ENCODE measurements at places on chromosomes 1 and 21.

DNA sequence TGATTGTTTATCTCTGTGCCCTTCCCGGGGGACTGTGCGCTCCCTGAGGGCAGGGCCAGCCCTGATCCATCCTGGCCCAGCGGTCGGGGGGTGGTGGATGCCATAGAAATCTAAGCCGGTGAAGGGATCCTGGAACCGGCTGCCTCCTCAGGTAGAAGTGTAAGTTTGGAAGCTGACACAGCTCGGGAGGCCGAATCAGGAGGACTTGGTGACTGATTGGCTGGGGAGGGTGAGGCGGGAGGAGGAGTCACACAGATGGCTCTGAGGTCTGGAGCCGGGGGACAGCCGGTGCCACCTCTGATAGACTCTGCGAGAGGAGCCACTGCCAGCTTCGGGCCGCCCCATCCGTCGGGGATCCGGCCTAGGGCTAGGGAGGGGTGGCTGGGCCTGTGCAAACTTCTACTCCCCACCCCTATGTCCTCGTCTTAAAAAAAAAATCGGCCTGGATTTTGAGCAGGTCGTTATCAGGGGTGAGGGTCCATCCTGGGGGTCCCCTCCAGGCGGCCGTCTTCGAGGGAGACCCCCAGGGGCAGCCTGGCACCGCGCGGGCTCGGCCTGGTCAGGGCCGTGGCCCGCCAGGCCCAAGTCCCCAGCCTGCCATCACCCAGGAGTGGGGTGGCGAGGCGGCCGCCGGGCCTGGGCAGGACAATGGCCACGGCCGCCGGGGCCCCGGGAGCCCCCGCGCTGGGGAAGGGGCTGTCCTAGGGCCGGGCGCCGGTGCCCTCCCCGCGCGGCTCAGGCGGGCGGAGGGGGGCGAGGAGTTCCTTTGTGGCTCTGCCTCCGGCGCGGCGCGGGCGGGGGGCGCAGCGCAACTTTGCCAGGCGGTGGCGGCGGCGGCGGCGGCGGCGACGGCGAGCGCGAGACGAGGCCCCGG lies 708 bp upstream of the ZNF362 start:
- no peak for DNase-seq

- DNase-seq: peak; percentile 91
Observed at GRCh38 chr1:15833069-15833679, 14.3 kb upstream of the SPEN start.

DNA sequence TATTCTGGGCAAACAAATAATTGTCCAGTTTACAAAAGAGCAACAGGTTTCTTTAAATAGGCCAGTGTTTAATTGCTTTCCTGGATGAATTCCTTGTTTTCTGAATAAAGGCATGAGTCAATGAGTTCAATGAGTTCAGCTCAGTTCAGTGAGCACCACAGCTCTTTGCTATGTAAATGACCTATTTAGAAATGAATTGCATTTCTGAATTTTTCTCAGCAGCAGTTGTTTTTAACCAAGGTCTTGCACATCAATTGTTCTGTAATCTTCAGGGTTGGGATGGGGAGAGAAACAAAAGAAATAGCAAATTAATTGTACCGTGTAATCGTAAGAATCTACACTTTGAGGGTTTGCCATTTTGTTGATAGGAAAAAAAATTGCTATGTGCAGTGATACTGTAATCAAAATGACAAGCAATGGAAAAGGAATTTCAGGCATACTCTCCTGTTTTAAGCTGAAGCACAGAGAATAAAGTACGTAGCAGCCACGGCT lies 45.7 kb downstream of the MIS18A start:
- DNase-seq: peak; percentile 16

GRCh38 chr1:170498876-170499275 lies 33.1 kb upstream of the GORAB start:
- DNase-seq: no peak

DNA sequence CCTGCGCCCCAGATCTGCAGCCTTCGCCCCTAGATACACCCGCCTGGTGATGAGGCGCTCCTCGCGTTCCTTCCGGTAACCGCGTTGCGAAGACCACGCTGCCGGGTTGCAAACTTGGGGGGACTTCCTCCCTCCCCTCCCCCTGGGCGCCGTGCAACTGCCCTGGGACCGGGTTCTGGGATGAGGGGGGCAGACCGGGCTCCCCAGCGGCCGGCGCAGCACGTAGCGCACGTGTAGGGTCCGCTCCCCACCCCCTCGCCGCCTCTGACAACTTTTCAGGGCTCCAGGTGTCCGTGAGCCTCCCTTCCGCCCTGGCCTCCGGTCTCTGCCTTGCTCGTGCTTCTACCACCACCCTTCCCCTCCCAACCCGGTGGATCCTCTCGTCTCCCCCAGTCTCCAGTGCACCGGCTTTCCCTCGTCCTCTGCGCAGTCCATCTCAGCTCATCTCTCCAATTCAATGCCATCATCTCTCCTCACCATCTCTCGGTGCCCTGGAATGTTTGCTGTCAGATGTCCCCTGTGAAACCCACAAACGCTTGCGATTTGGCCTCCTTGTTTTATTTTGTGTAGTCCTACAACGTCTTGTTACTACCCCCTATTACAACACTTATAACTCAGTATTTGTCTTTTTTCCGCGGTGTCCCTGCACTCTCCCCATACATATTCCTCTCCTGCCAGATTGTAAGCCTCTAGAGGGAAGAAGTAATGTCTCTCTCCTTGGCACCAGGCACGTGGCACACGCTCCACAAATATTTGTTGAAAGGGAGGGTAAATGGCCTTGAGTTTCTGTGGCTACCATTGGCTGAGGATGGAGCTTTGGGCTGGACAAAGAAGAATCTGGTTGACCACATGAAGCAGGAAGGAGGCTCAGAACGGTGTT lies 782 bp downstream of the PCAT6 start:
- no peak for DNase-seq

- DNase-seq: no peak
Observed at GRCh38 chr1:166977951-166978350, 2.6 kb upstream of the ILDR2 start.

DNA sequence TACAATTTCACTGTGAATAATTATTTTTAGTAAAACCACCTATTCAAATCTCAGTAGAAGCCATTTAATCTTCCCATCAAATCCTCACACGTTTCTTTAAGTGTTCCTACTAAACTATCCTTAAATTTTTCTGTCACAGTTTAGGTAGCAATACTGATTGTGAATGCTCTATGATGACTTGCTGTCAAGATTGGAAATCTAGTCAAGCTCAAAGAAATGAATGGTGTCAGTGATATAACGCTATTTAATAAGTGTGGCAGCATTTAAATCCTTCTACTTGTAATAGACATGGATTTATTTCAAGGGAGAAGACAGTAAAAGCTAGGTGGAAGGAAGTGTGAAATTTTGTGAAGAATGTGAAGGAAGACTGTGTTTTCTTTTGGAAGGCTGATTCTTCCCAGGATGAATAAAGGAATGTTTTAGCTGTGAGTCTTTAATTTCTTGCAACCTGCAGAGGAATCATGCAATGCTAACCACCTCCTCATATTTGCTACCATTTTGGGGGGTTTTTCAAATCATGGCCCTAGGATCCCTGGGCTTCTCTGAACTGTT lies 936.7 kb upstream of the NEGR1 start:
- DNase-seq: no peak

- peak; percentile 17 for DNase-seq
Observed at GRCh38 chr1:233513431-233513830, 100.5 kb upstream of the KCNK1 start.

DNA sequence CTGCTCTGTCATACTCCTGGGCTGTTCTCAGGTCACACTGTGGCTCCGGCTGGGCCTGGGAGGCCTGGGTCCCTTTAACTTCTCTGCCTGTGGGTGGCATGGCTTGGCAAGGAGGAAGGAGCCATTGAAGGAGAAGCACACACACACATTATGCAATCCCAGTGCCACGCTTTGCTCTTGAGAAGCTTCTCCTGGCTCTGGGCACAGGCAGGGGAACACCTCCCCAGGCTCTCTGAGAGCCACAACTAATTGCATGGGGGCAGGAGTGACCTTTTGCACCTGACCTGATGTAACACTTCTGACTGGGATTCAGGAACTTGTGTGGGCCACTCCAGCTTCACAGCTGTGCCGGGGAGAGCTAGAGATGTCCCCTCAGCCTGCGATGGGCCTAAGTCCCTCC lies 23.1 kb downstream of the LGR6 start:
- no peak for DNase-seq

DNA sequence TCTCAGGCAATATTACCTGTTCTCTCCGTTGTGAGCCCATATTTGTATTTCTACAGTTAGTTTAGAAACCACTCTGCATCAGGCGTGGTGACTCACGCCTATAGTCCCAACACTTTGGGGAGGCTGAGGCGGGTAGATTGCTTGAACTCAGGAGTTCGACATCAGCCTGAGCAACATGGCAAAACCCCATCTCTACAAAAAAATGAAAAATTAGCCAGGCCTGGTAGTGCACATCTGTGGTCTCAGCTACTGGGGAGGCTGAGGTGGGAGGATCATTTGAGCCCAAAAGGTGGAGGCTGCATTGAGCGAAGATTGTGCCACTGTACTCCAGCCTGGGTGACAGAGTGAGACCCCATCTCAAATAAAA lies 19.7 kb upstream of the ID3 start:
- DNase-seq: no peak

- DNase-seq: peak; percentile 12
Observed at GRCh38 chr1:156540955-156541354, 31.4 kb downstream of the IQGAP3 start.

DNA sequence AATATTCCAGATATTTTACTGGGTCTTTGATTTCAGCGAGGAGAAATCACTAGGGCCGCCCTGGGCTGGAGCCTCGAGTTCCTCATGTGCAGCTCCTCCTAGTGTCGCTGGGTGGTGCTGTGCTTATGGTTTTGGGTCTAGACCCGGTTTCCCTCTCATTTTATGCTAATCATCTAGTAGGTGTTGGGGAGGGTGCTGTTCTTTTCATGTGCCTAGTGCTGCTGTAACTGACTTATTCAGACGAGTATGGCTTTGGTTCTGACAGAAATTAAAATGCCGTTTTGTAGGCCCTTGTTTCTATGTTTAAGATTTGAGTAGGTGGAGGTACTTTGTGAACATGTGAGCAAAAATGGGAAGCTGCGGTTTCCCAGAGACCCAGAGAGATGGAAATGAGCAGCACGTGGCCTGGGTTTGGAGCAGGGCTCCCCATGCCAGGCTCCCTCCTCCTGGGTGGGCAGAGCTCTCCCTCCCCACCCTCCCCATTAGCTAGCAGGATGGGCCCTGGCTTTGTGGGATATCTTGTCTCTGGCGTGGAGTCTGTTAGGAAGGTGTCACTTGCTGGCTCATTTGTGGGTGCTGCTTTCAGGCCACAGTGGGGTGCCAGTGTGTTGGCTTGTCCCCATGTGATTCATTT lies 74.0 kb upstream of the GPR88 start:
- DNase-seq: peak; percentile 68

GRCh38 chr1:163227126-163227525 lies 24.4 kb upstream of the RGS5 start:
- no peak for DNase-seq

DNA sequence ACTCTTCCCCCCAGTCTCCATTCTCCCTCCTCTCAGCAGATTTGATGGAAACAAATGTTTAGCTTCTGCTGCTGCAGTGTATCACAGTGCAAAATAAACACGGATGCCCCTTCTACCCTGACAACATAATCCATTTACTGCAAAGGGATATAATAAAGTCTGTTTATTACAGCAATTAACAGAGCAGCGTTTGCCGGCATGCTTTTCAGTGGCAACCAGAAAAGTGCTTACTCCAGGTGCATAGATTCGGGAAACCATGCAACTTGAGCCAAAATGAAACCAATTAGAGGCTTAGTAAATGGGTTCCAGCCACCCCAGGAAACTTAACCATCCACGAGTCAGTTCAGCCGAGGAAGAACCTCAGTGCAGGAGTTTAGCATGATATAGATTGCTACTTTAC lies 12.9 kb upstream of the LEMD1 start:
- no peak for DNase-seq

DNA sequence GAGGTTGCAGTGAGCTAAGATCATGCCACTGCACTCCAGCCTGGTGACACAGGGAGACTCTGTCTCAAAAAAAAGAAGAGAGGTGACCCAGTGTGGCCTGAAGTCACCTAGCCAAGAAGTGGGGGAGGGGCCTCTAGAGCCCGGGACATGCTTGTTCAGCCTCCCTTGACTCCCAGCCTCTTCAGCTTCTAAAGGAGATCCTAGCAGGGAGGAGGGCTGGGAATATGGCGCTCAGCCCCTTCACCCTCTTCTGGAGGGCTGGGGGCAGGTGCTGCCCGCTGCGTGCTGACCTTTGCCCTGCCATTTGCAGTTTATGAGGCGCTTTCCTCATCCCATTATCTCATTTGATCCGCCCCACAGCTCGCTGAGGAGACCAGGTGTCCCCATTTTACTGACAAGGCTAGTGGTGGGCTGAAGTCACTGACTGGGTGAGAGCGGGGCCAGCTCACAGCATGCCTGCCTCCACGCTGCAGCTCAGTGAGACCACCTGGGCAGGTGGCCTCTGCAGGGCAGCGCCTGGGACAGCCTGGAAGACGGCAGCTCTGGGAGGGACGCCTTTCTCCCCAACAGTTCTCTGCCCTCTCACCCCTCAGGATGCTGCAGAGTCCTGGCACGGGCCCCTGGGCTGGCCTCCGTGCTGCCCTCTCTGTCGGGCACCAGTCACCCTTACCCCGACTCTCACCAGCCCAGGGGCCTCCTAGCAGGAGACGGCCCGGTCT lies 7.5 kb downstream of the ELF3 start:
- DNase-seq: no peak

- no peak for DNase-seq
Observed at GRCh38 chr1:200895801-200896530, 1.3 kb downstream of the INAVA start.

Data from fibroblast of villous mesenchyme (primary cell).